Stimulated activated CD8-positive, alpha-beta memory T cell treated with anti-CD3 and anti-CD28 coated beads, Interleukin-15, amount 100 ng/mL, for 4 hours (primary cell): ENCODE measurements at places on chromosomes 3 and 15.

- DNase-seq = no peak
Measured at GRCh38 chr15:64502551-64502950, 42.2 kb downstream of the ZNF609 start.

- DNase-seq = no peak
Measured at GRCh38 chr15:101813803-101814534, 2.0 kb downstream of the OR4F15 start.

DNA sequence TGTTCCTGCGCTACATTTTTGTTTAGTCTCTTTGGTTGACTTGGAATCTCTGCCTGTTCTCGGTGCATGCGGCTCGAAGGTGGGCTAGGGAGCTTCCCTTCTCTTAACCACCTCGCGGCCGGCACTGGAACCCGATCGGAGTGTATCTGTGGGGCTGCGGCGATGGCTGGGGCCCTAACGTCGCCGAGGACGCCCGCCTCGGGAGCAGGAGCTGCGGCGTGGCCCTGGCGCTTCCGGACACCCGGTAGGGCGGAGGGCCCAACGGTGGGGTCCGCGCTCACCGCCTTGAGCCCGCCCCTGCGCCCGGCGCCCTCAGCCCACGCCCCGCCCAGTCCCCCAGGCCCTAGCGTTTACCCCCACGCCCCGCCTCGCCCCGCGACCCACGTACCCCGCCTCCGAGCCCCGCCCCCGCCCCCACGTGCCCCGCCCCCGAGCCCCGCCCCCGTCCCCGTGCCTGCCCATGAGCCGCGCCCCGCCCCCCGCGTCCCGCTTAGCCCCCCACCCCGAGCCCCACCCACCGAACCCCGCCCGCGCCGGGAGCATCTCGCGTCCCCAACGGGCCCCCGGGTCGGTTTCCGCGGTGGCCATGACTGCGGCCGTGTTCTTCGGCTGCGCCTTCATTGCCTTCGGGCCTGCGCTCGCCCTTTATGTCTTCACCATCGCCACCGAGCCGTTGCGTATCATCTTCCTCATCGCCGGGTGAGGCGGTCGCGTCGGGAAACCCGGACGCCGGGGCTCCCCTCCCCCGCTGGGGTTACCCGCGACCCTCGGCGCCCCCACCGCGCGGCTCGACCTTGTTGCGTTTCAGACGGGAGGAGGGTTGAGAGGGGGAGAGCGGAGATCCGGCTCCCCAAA is at the start of gene APH1B:
TSS of gene APH1B (plus strand) at position 568 of the 855 bp plus-strand sequence. CDS start at position 587, 19 bp downstream.
- DNase-seq = peak; percentile 63

- no peak for DNase-seq
Measured at GRCh38 chr3:113606539-113607218, 74.3 kb downstream of the SIDT1 start.

DNA sequence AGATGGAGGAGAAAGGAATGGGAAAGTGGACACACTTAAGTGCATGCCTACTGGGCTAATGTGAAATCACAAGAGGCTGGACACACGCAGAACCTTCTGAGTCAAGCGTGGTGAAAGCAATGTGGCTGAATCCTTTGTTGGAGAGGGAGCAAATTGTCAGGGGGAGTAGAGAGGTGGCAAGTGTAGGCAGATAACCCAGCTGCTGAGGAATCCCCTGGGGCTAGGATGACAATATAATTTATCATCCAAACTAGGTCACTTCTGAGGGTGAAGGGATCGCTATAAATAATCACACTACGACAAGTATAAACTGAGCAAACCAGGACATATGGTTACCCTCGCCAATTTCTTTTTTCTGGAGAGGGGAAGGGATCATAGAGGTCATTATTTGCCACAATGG is 28.7 kb downstream of the TAMM41 start:
- no peak for DNase-seq

DNA sequence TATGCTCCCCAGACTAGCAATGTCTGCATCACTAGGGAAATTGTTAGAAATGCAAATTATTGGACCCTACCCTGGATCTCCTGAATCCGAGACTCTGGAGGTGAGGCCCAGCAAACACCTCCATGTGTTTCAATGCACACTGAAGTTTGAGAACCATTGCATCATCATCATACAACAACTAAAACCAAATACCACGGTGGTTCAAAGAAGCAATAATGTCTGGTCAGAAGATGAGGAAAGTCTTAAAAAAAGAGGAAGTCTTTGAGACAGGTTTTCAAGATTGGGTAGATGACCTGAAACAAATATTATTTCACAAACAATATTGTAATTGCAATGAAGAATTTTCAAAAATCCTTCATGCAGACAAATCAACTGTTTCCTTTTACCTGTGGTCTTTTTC is 60.3 kb upstream of the TRA2B start:
- DNase-seq = no peak

DNA sequence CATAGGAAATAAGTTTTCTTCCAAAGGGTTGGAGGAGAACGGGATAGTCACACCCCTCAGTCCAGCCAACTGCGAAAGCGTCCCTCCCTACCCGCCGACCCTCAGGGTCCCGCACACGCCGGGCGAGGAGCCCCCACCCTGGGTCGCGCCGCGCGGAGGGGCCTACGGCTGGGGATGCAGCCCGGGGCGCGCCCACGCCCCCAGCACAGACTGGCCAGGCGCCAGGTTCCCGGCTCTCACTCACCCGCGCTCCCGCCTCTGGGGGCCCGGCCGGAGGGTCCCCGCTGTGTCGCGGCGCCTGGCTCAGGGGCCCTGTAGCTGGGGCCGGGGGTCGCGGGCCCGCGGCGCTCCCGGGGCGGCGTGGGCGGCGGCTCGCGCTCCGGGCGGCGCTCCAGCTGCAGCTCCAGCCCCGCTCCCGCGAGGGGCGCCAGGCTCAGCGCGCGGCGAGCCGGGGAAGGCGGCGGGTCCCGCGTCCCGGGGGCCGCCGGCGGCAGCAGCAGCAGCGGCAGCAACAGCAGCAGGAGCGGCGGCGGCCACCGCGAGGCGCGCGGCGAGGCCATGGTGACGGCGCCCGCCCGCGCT is 375 bp downstream of the HEG1 start:
- no peak for DNase-seq

GRCh38 chr15:83436513-83437158 is 10.5 kb upstream of the SH3GL3 start:
- no peak for DNase-seq

- DNase-seq = no peak
Measured at GRCh38 chr15:82045179-82045891, 483 bp downstream of the MEX3B start.

DNA sequence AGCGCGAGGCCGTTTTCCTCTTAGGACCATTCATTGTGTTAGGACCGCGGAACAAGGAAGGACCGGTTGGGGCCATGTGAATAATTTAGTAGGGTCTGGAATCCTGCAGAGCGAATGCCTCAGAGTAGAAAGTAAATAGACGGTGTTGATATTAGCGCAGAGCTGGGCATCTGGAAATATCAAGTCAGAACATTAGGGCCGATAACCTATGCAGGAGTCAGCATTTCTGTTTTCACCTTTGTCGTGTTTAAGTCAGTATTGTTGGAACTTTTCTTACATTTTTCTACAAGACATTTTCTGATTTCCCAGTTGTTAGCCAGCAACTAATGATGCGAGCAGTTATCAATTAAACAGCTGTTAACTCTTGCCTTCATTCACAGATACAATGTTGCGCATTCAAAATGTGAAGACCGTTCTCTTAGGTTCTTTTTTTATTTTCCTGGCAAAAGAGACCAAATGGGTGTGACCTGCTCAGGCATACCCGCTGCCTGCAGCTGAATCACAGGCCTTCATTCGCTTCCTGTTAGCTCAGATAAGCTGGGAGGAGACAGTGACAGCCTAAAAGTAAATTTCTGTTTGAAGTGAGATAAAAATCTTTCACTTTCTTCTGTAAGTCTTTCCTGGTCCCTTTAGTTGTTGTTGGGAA is 966 bp upstream of the PKM start:
- DNase-seq = no peak

DNA sequence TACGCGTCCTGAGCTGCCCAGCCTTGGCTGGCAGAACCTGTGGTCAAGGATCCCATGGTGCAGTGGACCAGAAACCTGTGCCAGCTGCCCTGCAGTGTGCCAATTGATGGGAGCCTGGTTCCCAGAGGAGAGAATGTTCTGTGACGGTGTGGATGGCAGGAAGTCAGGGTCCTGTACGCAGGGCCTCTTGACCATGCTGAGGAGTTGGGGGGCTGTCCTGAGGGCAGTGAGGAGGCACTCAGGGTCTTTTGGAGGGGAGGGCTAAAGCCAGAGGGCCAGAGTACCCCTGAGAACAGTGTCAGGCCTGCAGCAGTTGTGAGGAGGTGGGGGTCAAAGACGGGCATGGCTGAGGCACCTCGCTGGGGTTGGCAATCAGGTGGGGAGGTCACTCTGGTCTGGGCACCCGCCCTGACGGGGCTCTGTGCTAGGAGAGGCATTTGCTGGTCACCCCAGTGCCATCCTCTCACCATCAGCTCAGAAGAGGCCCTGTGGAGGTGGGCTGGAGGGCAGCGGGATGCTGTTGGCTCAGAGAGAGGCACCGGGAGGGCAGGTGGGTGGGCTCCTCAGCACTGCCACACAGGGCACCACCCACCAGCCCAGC is 61.0 kb downstream of the SCN5A start:
- DNase-seq = no peak

DNA sequence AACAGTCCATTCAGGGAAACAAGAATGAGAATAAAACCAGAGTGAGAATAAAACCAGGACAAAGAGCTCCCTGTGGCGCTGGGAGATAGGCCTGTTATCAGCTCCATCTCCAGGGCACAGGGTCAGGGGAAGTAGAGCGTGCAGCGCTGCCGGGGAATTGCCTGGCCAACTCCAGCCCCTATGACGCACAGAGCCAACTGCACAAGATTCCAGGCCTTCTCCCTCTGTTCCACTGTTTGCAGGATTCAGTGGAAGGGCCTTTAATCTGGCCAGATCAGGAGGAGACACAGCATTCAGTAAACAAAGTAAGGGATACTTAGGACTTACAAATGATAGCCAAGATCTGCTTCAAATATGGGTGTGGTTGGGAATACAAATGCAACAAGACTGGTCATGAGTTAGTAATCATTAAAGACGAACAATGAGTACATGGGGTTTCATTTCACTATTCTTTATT is 49.4 kb downstream of the ITGB5 start:
- DNase-seq = no peak

GRCh38 chr3:166957121-166957520 is 423.0 kb downstream of the ZBBX start:
- DNase-seq = no peak

DNA sequence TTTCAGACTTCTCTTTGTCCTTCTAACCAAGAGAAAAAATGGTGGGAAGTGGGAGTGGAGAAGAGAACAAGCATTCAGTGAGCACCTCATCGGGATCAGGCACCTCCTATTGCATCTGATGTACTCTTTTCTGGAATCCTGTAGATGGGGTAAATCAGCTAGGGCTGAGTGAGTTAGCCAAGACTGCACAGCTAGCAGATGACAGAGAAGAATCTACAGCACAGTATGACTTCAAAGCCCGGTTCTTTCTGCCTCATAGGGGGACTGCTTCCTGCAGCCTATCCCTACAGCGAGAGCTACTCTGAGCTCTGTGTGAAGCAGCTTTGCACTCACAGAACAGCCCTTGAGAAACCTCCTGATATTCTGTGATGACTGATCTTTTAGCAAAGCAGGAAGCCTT is 275.2 kb upstream of the MEIS2 start:
- no peak for DNase-seq

GRCh38 chr3:108152274-108152673 is 61.4 kb upstream of the CD47 start:
- DNase-seq = no peak

- DNase-seq = no peak
Measured at GRCh38 chr3:182342252-182342651, 451.1 kb upstream of the ATP11B start.

DNA sequence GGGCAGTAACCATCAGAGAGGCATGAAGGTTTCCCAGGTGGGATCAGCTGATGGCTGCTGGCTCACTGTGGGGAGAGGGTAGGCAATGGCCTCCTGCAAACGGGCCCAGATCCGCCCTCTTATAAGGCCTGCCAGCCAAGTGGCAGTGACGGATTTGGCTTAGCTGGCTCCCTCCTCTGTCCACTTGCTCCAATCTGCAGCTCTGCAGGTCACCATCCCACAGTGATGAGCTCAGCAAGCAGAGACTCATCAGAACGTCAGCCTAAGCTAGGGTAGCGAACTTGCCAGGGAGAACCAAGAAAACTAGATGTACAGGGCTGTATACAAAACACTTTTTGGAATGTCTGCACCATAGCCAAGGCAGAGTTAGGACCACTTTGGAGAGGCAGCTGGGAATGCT is 62.8 kb upstream of the DCLK3 start:
- no peak for DNase-seq

DNA sequence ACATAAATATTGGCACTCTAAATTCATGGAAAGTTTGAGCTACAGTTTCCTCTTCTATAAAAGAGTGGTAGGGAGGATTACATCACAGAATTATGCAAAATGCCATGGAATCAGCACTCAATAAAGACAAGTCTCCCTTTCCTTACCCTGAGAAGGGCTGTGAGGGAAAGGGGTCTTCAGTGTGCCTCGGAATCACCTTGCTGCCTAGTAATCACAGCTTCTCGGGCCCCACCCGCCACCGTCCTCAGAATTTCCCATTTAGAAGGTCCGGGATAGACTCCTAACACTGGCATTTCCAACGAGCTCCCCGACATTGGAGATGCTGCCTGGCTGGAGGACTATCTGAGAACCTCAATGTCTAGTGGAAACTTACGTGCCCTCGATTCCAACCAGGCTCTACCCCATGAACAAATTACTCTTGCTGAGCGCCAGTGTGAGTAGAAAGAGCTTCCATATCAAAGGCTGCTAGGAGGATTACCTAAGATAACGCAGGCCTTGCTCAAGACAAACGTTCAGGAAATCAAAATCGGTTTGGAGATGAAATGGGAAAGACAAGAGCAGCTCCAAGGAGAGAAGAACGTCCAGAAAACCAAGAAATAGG is 92.1 kb upstream of the CHD2 start:
- no peak for DNase-seq
